Esophagus squamous epithelium (tissue), 5 donors: ENCODE measurements at places on chromosomes 12 and 14.

GRCh38 chr12:66627270-66627987 is 51.4 kb downstream of the GRIP1 start:
- DNase-seq, result no peak

DNA sequence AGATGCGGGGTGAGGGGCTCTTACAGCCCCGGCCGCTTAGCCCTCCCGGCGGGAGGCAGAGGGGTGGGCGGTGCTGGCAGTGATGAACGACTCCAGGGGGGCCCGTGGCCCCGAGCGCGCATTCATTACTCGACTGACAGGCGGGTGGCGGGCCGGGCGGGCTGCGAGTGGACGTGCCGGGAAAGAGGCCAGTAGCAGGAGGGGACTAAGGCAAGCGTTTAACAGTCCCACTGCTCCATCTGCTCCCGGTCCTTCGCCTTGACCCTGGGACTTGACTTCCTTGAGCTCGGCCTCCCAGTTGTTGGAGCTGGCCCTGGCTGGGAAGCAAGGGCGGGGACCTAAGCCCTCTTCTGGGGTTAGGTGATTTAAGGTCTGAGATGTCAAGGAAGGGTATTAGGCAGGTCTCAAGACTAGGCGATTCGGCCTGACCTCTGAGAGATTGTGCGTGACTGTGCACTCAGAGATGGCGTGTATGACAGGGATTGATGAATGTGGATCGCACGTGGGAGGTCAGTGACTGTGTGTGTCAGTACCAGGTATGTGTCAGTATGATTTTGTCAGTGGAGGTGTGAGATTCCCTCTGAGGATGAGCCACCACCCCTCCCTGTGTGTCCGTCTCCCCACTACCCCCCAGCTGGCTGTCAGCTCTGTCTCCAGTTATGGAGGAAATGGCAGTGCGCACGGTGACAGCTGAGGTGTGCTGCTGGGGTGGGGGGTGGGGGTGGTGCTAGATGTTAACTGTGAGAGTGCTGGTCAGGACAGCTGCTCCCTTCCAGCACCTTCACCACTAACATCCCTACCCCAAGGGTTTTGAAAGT is 3.6 kb upstream of the DNAJC22 start:
- no peak for DNase-seq

GRCh38 chr14:65639216-65639615 is 226.7 kb downstream of the FUT8 start:
- no peak for DNase-seq

DNA sequence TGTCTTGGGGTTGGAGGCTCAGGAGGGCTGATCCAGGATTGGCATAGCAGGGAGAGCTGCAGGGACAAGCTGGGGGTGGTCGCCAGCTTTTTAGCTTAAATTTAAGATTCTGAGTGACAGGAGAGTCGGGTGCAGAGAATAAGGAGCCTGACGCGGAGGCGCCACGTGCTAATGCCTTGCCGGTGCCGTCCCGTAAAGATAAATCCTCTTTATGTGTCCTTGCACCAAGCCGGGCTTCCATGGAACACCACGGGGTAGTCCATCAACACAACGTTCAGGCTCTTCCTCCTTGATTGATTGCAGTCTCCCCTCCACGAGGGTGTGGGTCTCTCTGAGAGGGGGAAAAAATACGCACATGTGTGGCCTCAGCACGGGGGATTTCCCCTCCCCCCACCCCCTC is 3.9 kb downstream of the DLK1 start:
- no peak for DNase-seq

- no peak for DNase-seq
These were observed at the start of gene KCNH5 for GRCh38 chr14:63045234-63045611. Gene KCNH5, minus strand, starts transcription at chr14:63045458. Its CDS starts 272 bp downstream, at chr14:63045186.

GRCh38 chr12:80406253-80406652 is 37.8 kb upstream of the PTPRQ start:
- DNase-seq, result no peak

DNA sequence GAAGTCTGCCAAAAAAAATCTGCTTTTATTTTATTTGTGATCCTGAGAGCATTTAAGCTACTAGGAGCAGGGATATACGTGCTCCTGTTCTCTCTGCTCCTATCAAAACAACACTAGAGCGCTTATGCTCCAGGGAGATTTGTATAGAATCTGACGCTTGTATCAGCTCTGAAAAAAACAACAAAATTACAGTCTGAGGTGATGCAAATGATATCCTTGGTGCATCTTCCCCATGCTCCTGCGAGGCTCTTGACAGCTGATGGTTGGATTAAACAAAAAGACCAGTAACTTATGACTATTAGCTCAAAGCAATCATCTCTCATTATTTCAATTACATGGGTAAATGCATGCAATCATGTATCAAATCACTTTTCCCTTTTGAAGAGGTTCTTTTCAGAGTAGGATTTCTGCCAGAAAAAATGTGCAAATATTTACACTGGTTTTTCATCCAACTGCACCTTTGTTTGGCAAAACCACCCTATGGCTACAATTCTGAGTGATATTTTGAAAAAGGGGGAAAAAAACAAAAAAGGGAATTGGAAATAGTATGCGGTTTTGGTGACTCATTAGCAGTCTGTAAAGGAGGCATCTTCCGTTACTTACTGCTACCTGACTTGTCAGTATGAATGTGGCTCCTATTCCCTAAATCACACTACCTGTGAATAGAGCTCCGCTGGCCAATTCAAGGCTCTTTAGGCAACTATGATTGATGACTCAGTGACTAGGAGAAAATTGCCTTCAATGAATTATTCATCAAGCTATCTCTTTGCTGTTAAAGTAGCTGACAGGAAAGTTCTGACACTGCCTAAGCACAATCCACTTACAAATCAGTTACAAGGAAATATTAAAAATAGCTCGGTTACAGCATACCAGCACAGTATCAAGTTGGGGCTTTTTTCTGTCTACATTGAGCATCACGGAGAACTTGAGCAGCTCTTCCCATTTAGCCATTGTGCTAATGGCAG is 450.0 kb downstream of the FOXG1 start:
- DNase-seq, result no peak

- DNase-seq, result no peak
These were observed 59.3 kb upstream of the CCDC91 start for GRCh38 chr12:28130625-28131598.

DNA sequence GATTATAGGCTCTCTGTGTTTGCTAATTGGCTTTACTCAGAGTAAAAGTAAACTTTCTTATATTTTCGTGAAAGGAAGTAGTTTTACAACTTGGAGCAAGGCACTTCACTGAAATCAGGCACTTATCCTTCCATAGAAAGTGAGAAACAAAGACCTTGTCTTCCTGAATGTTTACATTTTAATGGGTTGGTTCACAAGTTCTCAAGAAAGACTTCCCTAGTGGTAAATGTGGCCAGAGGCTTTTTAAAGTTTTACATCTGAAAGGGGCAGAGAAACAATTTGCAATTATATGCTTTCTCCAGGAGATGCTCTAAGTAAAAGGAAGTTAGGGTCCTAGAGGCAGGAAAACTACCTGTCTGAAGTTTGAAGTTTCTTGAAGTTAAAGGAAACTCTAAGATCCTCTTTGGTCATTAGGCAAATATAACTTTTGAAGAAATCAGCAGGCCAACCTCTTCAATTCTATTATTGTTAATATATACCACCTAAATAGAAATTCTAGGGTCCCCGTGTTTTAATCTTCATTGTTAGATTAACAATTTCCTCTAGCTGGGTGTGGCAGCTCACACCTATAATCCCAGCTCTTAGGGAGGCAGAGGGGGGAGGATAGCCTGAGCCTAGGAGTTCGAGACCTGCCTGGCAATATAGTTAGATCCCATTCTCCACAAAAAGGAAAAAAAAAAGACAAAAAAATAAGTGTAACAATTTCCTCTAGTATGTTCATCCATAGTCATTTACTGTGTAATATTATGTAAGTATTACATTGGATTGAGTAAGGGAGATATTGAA is 644.9 kb upstream of the FOXG1 start:
- DNase-seq, result no peak
